ENCODE measurements at places on chromosomes 5 and 9. TPM values are rescaled to one million over a fixed set of nuclear protein-coding genes. Genes with fewer than 3 reads are reported as not detected.

Gene FAM78A
- total RNA-seq, result 3.3 TPM

Gene LECT2
- not detected for total RNA-seq

Gene PAEP
- total RNA-seq, result not detected

Gene MEGF10
- 3.4 TPM for total RNA-seq

Gene SAXO1
- total RNA-seq, result not detected

Gene KYAT1
- total RNA-seq, result 4.7 TPM

Gene GABRA1
- total RNA-seq, result not detected

Gene ZNF354C
- total RNA-seq, result 4.9 TPM

Gene SMIM33
- under 0.01 TPM for total RNA-seq

Gene TNFSF15
- 0.90 TPM for total RNA-seq

Gene NR5A1
- not detected for total RNA-seq

Gene IL4
- not detected for total RNA-seq
